ENCODE measurements at places on chromosomes 12 and 14.
A peak's percentile ranks its signal among the peaks of the same experiment; 100 is the strongest.

GRCh38 chr12:12839873-12840579, 26.9 kb downstream of the DDX47 start:
- no peak for DNase-seq

GRCh38 chr14:61696753-61697318, 1.5 kb downstream of the HIF1A start:
- DNase-seq = no peak

- DNase-seq = no peak
These were observed 14.7 kb upstream of the ENDOU start for GRCh38 chr12:47739979-47740378.

DNA sequence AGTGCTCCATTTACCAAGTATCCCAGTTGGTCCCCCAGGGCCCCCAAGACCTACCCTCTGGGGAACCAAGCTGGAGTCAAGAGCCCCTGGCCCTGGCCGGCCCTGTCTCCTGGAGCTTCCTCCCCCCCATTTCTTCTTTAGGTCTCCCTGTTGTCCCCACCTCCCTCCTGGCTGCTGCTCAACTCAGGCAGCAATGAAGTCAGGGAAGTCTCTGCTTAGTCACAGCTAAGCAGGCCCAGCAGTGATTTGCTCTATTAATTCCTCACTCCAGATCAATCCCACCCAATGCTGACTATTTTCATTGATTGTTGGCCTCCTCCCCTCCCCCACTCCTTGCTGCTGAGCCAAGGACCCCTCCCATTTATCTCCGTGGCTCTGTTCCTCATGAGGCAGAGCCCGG, 28.3 kb downstream of the VSX2 start:
- DNase-seq = no peak

- DNase-seq = no peak
These were observed 14.5 kb upstream of the HPD start for GRCh38 chr12:121873216-121873569.

DNA sequence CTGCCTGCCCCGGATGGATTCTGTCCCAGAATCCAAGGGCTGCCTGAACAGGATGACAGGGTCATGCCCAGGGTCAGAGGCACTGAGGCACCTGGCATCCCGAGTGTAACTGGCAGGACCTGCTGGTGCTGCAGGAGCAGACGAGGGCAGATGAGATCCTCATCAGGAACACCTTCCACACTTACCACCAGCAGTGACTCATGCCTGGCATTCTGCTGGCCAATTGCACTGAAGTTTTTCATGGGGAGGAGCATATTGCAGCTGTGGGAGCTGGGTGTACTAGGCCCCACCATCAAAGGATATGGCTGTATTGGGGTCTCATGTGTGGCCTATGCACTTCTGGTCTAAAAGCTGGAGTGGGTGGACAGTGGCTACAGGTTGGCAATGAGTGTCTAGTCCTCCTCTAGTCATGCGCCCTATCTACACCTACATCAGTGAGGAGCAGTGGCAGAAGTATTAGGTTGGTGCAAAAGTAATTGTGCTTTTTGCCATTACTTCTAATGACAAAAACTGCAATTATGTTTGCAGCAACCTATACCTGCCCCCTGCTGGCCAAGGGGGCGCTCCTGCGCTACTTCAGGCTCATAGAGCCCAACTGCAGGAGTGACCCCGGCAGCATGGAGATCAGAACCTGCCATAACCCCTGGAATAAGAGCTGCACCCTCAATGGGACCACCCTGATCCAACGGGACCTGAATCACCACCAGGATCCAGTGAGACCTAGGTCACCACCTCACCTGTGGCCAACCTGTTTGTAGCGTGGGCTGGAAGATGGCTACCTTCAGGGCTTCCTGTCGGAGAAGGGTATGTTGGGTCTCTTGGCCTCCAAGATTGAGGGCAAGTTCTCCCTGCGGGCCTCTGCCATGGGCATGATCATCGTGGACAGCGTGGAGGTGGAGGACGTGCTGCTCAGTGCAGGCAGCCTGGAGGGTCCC, 8.0 kb upstream of the C12orf42 start:
- DNase-seq = no peak

DNA sequence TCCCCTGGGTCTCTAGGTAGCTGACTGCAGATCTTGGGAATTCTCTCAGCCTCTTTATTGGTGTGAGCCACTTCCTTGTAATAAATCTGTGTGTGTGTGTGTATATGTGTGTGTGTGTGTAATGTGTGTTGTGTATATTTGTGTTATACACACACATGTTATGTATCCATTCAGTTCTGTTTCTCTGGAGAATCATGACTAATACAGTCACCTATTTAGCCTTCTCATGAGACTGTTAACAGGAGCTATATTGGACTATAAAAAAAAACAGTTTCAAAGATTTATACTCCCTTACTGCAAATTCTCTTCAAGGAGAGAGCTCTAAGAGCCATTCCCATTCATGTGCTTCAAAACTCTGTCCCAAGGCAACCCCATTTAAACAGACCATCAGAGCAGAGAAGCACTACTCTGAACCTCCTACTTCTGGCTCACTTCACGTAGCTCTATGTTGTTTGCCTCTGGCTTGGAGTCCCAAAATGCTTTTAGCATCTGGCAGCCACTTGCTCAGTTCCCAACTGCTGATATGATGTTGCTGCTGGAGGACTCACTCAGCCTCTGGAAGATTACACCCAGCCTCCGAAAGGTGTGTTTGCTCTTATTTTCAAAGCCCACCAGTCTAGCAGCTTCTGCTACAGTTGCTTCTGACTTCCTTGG, 48.7 kb upstream of the KITLG start:
- DNase-seq = no peak

- DNase-seq = no peak
These were observed 3.5 kb downstream of the CPNE6 start for GRCh38 chr14:24074625-24075484.

DNA sequence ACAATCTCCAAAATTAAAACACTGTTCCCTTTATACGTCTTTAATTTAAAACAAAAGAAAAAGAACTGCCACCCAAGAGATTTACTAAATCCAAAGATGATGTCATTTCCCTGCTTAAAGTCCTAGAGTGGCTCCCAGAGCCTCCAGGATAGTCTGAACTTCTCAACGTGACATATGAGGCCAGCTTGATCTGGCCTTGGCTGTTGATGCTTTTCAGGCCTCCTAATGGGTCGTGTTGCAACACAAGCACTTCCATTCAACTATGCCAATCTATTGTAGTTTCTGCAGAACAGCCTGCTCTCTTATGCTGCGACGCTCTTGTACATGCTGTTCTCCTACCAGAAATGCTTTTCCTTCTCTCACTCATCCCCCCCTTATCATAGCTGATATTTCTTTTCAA, 35.7 kb downstream of the LGR5 start:
- DNase-seq = no peak

- DNase-seq = no peak
These were observed 39.5 kb upstream of the NOS1 start for GRCh38 chr12:117400912-117401311.

- no peak for DNase-seq
These were observed 248.0 kb downstream of the PDZRN4 start for GRCh38 chr12:41436076-41436475.

DNA sequence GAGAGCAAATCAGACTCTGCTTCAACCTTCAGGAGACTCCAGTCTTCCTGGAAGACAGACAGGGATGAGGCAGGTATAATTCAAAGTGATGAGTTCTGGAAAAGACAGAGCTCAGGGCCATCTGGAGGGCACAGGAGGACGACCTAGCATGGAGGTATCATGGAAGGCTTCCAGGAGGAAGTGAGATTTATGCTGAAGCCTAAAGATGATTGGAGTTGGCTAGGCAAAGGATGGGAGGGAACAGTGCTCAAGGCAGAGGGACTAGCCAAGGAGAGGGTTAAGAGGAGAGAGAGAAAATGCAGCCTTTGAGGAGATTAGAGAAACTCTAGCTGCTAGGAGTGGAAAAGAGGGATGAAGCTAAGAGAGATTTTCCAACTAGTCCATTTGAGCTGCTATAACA, 438.5 kb downstream of the MED13L start:
- no peak for DNase-seq

GRCh38 chr12:114311974-114312373, 94.0 kb downstream of the TBX5 start:
- no peak for DNase-seq

GRCh38 chr12:131076296-131076695, 122.6 kb downstream of the ADGRD1 start:
- DNase-seq = peak; percentile 11

- DNase-seq = no peak
These were observed 26.3 kb downstream of the PDE6H start for GRCh38 chr12:14999021-14999694.

- no peak for DNase-seq
These were observed 388.6 kb downstream of the BCAT1 start for GRCh38 chr12:24560192-24560775.

- DNase-seq = no peak
These were observed 148.2 kb downstream of the KIF21A start for GRCh38 chr12:39294715-39295114.

DNA sequence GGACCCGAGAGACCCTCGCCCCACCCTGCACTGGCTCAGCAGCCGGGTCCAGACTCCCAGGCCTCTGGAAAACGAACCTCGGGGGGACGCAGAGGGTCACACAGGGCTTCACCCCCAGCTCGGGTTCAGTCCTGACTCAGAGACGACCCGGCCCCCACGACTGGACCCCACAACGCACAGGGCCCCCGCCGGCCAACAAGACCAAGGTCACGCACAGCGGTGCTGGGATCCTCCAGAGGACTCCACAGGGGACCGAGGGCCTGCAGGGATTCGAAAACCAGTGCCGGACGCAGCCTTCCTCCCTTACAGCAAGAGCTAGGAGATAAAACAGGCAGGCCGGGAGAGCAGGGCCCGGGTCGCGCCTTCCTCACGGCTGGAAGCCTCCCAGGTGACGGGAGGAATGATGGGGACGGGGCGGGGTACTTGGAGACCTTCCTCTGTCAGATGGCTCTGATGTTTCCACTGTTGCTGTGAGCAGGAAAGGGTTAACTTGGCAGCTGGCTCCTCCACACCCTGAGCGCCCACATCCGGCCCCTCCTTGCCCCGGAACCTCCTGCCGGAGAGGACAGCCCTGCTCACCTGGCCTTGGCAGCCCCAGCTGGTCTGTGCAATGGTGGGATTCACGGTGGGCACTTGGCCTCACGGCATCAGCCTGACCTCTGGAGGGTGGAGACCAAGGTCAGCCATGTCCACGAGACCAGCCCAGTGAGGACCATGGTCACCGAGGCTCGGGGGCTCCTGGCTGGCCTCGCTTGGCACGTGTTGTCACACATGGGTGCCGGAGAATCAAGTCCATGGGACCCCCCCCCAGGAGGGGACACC, 46.2 kb downstream of the GALNT9 start:
- no peak for DNase-seq

- DNase-seq = no peak
These were observed 39.7 kb upstream of the STAB2 start for GRCh38 chr12:103547376-103547775.

- DNase-seq = no peak
These were observed 164.8 kb downstream of the ZFP36L1 start for GRCh38 chr14:68627868-68628604.

GRCh38 chr12:111304642-111305071, 64.2 kb downstream of the PHETA1 start:
- DNase-seq = no peak

DNA sequence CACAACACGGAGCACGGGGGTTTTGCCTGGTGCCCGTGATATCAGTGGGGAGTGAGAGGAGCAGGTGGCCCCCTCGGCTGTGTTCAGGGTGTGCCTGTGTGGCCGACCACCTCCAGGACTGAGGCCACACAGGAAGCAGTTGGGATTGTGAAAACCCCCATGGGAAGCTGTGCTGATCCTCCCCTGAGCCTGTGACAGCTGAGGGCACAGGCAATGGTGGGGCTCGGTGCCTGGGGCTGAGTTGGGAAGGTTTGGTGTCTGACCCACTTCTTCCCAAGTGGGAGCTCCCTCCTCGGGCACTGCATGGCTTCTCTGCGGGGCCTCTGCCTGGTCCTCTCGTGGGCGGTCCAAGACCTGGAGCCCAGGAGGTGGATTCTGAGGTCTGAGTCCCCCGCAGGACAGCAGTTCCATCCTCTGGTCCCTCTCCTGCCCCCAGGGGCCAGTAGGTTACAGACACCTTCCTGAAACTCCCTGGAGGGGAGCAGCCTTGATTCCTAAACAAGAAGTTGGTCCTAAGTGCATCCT, 17.9 kb downstream of the PACS2 start:
- no peak for DNase-seq

GRCh38 chr12:63149909-63150712, 890 bp downstream of the AVPR1A start:
- no peak for DNase-seq

- no peak for DNase-seq
These were observed 275.1 kb downstream of the PRKD1 start for GRCh38 chr14:29652571-29652970.

GRCh38 chr12:50790081-50790480, 26.2 kb downstream of the ATF1 start:
- DNase-seq = no peak

GRCh38 chr14:93544212-93544611, 113.5 kb downstream of the UNC79 start:
- no peak for DNase-seq

DNA sequence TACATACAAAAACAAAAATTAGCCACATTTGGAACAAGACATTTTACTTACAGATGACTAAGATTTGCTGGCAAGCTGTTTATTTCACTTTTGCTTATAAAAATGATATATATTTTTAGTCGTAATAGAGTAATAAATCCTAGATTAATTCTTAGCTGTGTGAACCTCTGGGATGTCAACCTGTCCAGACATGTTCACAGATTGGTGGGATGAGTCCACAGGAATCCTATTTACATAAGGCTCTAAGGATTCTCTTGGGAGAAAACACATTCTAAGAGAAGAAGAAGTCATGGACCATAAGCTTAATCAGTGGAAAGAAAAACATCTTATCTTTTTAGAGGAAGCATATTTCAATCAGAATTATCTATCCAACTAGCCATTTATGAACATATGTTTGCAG, 797.4 kb downstream of the C12orf50 start:
- DNase-seq = no peak

DNA sequence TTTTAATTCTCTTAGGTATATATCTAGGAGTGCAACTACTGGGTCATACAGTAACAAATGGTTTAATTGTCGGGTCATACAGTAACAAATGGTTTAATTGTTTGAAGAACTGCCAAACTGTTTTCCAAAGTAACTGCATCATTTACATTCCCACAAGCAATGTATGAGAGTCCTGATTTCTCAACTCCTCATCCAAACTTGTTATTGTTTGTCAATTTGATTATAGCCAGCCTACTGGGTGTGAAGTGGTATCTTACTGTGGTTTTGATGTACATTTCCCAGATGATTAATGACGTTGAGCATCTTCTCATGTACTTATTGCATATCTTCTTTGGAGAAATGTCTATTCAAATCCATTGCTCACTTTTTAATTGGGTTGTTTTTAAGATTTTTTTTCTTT, 67.6 kb upstream of the CFL2 start:
- DNase-seq = no peak

DNA sequence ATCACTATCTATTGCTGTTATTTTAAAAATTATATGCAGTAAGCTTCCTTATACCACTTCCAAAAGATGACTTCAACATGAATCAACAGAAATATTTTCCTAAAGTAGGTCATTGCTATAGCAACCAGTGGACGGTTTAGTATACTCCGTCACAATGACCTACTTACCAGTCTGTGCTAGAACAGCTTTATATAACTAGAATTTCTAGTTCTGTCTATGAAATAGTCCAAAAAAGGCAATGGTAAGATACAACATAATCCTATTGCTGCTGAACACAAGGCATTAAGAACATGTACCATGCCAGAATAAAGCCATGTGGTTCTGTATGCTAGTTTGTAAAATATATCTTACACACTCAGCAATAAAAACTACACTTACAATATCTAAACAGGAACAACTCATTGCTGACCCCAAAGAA, 40.7 kb upstream of the MTERF2 start:
- DNase-seq = no peak

GRCh38 chr14:79573486-79573885, 637.8 kb downstream of the DIO2 start:
- DNase-seq = no peak

All from tibial nerve (tissue), 4 donors.